ENCODE measurements at places on chromosomes 4 and X.

DNA sequence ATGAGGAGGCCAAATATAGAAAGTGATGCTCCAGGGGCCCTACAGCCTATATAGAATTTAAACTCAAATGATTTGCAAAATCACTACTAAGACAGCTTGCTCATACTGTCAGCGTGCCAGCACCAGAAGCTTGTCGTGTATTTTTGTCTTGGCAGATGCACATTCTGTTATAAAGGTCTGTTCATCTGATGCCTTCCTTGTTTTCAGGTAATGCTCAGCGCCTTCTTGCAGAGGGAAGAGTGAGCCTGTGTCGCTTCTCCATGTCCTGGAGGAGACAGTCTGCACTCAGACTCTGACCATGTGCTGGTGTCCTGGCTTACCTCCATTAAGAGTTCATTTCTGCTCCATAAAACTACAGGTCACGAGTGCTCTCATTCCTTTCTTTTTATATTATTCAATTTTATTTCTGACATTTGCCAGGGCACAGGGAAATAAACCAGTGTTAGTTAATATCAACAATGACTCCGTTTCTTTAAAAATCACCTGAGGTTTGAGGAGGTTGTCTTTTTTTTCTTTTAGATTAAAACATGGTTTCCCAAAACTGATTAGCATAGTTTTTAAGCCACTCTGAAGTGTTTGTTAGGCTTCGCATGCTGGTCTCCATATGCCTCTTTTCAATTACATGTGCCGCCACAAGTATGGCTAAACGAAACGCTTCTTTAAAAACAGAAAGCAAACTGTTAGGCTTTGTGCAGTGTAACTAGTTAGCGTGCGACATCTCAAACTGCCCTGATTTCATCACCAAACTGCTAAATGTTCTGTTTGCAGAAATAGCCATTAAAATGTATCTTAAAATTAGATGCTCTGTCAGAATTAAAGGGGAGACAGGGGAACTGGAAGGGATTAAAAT lies 215.2 kb upstream of the GK2 start:
- no peak for DNase-seq

DNA sequence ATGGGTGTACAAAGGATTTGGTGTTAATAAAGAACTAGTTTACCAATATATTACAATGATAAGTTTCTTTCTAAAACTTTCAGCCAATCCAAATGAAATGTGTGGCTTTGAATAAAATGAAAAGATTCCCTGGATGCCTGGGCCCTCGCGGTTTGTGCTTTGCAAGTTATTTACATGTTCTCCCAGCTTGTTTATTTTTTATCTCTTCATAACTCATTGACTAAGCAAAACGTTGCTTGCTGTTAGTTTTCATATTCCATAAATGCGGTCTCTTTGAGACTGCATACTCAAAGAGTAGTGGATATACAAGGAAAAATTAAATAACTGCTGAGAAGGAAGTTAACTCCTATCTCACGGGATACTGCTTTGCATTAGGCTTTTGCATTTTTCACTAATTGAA lies 26.0 kb downstream of the FHDC1 start:
- DNase-seq = no peak

DNA sequence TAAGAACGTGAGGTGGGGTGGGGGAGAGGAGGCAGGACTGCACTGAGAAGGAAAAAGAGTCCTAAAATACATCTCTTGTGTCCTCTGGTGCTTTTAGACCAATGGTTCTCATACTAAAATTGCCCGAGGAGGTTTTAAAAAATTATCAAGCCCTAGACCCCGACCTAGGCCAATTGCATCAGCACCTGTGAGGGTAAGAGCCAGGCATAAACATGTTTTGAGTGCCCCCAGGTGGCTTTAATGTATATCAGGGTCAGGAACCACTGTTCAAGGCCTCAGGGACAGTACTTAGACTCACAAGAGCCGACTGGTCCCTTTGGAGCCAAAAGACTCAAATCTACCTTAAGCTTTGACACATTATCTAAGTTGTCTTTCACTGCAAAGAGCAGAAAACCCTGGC lies 37.5 kb upstream of the TMEM150C start:
- no peak for DNase-seq

DNA sequence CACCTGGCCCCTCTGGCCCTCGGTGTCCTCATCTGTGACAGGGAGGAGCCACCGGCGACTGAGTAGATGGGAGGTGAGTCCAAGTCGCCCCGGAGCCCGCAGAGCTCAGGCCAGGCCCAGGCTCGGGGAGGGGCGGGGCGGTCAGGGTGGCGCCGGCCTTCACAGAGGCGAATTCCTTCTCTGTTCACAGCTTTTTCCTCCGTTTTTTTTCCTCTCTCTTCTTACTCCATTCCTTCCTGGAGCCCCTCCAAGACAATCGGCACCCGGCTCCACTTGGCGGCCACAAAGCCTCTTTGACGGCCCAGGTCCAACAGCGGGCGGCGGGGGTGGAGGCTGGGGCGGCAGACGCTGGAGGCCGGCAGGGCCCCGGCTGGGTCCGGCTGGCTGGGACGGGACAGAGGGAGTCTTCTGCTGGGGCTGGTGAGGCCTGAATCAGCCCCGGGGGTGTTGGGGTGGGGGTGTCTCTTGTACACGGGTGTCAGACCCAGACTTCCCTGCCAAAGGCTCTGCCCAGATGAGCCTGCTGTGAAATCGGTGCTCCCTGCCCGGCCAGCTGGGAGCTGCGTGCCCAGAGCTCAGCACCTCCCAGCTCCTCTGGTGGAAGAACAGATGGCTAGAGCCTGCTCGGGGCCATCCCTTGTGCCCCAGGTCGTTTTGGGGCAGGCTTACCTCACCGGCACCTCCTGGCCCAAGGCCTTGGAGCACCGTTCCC lies 22.6 kb downstream of the FGFRL1 start:
- no peak for DNase-seq

DNA sequence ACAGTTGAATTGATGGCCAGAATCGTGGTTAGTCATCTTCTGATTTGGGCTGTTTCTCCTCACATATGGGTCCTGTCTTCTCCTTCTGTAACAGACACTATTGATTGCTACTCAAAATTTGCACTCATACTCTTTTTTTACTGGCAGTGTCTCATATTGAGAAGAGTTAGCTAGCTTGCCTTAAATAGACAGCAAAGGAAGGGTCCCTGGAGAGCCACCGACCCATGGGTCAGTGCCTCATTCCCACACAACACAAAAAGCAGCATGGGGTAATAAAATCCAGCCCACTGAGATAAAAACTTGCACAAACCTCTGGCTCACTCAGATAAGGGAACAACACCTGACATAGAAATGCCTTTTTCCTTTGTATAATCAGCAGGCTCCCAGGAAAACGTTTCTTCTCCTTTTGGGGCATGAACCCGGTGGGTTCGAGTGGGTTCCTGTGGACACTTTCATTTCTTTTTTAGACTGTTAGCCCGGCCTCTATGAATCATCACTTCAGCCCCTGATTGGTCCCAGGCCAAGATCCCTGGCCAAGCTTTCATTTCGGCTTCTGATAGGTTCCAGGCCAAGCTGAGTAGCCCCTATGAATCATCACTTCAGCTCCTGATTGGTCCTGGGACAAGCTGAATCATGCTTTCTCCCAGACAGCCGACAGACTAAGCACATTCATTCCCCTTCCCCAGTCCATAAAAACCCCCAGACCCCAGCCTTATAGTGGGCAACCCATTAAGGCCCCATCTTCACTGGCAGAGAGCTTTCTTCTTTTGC lies 408.1 kb downstream of the DCAF12L2 start:
- no peak for DNase-seq

- DNase-seq = peak; percentile 83
These were observed at the start of gene NDST3 for GRCh38 chr4:118034053-118034785. NDST3 (plus strand) TSS chr4:118034486; CDS start chr4:118053911, 19,425 bp downstream.

DNA sequence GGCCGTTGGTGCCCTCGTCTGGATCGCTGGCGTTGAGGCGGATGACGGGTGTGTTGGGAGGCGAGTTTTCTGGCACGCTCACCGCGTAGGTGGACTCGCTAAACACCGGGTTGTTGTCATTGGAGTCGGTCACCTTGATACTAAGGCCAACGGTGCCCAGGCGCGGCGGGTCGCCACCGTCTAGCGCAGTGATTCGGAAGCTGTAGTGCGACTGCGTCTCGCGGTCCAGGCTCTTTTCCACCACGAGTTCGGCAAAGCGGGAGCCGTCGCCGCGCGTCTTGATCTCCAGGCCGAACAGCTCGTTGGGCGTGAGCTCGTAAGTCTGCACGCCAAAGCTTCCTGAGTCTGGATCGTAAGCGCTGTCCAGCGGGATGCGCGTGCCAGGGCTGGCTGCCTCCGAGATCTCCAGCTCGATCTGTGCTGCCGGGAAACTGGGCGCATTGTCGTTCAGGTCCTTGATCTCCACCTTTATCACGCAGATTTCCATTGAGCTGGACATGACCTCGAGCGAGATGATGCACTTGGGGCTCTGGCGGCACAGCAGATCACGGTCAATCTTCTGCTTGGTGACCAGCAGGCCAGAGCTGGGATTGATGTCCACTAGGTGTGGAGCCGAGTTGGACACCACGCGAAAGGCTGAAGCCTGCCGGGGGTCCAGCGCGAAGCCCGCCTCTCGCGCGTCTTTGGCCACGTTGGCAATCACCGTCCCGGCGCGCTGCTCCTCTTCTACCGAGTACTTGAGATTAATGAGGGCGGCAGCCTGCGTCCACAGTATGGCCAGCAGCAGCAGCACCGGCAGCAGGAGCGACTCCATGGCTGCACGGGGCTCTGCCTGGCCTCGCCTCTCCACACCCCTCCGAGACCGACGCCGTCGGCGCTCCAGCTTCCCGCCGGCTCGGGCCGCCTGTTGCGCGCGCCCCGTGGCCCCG lies 2.0 kb downstream of the PCDH19 start:
- no peak for DNase-seq

GRCh38 chrX:150984169-150984824 lies 1.2 kb downstream of the HMGB3 start:
- DNase-seq = peak; percentile 5

GRCh38 chrX:72276478-72276953 lies 532 bp downstream of the RPS4X start:
- DNase-seq = no peak

- DNase-seq = no peak
These were observed 8.4 kb downstream of the TMPRSS11A start for GRCh38 chr4:67954890-67955289.

DNA sequence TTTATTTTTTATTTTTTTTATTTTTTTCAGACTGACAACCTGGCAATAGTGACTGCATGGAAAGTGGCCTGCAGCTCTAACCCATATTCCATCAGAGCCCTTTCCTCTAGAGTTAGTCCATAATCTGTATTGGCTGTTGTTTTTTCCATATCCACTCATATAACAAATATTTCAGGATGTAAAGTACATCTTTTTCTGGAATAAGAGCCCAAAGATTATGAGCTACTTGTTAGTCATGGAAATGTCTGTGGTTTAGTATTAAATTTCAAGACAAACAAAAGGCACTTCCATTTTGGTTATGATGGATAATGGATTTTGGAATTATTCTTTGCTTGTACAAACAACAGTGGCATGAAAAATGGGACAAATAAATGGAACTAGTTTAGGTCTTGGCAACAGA lies 296.0 kb upstream of the HS3ST1 start:
- DNase-seq = no peak

DNA sequence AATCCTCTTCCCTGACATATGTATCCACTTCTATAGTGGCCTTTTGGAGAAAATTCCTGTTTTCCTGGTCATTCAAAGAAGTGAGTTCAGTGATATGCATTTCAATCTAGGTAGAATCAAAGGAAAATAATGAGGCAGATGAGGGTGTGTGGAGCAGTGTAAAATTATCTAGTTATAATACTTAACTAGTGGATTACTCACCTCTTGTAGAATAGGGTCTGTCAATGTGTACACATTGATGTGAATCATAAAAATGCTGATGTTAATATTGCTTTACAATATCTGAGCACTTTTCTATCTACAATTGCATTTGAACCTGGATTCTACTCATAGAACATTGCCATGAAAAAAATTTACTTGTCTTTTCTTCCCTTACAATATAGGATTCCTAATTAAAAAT lies 293.5 kb downstream of the GBA3 start:
- peak; percentile 64 for DNase-seq

DNA sequence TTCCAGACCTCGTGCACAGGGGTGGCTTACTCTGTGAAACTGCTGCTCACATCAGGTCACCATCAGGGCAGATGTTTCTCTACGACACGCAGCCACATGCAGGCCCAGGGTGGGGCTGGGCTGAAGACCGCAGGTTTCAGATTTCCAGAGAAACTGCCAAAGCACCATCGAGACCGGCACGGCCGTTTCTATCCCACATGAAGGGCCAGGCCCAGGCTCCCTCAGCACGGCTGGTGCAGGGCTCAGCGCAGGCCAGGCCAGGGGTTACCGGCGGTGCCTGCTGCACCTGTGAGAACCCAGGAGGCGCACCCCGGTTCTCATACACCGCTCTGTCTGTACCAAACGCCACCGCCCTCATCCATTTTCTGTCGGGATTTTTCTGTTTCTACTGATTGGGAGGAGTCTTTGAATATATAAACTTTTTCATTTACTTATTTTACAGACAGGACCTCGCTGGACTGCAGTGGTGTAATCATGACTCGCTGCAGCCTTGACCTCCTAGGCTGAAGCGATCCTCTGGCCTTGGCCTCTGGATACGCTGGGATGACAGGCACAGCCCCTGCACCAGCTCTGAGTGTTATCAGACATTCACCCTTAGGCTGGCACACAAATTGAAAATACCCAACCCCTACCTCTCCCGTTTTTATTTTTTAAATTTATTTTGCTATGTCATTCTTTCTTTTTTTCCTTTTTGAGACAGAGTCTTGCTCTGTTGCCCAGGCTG lies 17.1 kb downstream of the CTBP1 start:
- no peak for DNase-seq

- peak; percentile 2 for DNase-seq
These were observed 538.1 kb downstream of the PPP4R3C start for GRCh38 chrX:26925088-26925487.

- DNase-seq = peak; percentile 88
These were observed 515.7 kb downstream of the BCOR start for GRCh38 chrX:39582091-39582490.

- DNase-seq = peak; percentile 86
These were observed 74.7 kb upstream of the INTU start for GRCh38 chr4:127558088-127558487.

- DNase-seq = no peak
These were observed 14.1 kb downstream of the RPGR start for GRCh38 chrX:38313190-38313589.

DNA sequence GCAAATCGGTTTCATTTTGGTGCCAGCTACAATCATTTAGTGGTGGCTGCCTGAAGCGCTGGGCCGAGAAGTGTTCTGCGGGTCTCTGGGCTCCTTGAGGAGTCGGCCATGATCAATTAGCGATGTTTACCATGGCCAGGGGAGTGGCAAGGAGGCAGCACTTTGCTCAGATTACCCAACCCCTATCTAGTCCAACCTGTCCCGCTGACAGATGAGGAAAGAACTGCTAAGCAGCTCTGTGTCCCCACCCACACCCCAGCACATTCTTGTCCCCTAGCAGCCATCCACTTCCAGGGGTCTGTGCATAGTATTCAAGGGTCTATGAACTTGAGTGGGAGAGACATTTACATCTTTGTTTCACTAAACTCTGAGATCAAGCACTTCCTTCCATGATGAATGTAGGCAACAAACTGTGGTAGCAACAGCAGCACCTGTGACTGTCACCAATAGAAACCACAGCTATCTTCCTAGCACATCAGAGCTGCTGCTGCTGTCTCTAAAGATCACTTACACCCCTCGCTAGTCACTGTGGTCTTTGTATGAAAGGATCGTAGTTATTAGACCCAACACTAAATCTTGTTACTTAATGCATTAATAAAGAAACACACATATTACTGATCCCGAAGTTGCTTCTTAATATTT lies 331.6 kb downstream of the BCOR start:
- DNase-seq = no peak

- DNase-seq = no peak
These were observed 26.2 kb downstream of the MAGEA9 start for GRCh38 chrX:149807747-149808458.
